ENCODE measurements at places on chromosomes 5 and 9.

- DNase-seq, result no peak
Observed at GRCh38 chr5:68192679-68193060, 22.9 kb upstream of the PIK3R1 start.

DNA sequence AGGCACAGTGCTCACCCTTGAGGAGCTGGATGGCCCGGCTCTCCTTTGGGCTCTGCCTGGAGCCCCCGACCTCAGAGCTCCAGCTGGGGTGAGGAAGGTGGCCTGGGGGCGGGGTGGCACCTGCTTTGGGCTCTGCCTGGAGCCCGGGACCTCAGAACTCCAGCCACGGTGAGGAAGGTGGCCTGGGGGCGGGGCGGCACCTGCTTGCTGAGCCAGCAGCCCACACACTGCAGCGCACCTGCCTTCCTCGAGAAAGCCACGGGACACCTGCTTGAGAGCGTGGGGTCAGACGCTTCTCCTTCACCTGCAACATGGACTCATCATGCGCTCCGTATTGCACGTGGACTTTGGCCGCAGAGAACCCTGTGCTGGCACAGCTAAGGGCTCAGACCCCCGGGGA, 51.8 kb downstream of the IRX2 start:
- no peak for DNase-seq

DNA sequence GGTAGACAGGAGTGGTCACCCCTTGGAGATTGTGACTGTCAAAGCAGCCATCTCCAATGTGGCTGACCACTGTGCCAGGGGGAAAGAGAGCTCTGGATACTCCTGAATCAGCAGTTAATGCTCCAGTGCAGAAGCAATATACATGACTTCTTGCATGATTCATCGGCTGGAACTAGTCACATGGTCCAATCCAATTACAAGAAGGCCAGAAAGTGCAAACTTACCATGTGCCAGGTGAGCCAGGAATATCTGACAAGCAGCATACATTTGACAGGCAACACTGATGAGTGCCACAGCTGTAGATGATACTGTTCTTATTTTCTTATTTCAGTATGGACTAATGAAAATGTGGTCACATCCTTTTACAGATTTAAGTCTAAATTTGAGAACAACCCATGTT, 440.0 kb upstream of the MPDZ start:
- DNase-seq, result peak; percentile 64

DNA sequence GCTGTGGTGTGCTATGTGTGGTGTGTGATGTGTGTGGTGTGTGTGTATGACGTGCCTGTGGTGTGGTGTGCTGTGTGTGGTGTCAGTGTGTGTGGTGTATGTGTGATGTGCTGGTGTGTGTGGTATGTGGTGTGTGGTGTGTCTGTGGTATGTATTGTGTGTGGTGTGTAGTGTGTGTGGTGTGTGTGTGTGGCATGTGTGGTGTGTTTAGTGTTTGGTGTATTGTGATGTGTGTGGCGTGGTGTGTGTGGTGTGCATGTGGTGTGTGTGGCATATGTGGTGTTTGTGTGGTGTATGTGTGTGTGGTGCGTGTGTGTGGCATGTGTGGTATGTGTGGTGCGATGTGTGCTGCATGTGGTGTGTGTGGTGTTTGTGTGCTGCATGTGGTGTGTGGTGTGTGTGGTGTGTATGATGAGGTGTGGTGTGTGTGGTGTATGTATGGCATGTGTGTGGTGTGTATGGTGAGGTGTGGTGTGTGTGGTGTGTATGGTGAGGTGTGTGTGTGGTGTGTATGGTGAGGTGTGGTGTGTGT, 18.3 kb upstream of the RNU6ATAC start:
- peak; percentile 19 for DNase-seq

DNA sequence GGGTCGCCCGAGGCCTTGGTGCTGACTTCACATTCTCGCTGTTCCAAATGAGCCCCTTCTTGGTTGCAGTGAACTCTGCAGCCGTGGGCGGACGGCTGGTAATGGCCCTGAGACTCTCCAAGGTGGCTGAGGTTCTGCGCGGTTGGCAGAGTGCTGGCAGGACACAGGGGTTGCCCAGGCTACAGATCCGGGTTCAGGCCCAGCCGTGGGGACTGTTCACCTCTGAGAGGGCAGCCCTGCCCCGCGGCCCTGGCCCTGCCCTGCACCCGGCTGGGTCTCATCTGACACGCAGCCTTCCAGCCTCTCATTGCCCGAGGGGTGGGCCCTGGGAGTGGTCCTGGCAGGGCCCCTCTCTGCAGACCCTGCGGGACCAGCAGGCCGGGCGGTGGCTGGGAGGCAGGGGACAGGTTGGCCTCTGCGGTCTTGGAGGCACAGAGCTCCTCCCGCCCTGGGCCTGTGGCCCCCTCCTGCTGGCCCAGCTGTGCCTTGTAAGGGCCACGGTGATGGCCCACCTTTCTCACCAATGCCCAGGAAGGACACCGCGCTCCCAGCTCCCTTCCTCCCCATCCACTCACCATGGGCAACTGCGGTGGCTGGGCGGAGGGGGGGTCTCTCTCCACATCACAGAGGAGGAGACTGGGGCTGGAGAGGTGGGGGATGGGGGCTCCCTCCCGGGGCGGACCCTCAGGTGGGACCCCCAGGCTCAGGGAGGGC, 51.6 kb downstream of the AHRR start:
- DNase-seq, result no peak

GRCh38 chr5:4766101-4766500, 374.0 kb upstream of the ADAMTS16 start:
- no peak for DNase-seq

- peak; percentile 24 for DNase-seq
Observed at GRCh38 chr5:23332650-23333251, 174.7 kb upstream of the PRDM9 start.

DNA sequence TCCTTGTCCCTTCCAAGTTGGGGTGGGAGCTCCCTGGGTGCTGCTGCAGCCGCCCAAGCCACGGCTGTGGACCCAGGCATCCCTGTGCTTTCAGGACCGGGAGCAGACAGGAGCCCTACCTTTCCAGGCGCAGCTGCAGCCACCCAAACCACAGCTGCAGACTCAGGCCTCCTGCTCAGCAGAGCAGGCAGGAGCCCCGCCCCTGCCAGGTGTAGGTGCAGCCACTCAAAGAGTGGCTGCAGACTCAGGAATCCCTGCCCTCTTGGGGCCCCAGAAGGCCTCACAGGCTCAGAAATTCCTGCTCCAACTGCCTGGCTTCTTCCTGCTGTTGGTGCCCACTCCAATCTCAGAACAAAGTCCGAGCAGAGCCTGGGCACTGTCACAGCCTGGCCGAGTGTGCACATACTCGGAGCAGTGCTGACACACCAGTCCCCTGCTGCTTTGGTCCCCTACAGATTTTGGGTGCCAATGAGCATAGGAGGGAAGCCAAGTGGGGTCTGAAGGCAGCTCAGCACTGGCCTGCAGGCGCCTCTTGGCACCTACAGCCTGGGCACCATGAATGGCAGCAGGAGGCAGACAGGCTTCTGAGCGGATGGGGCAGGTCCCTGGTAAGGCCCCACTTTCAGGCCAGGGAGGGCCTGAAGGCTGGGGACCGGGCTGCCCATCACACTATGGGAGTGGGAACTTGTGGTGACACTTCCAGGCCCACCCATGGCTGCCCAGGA, 6.0 kb upstream of the TESK1 start:
- DNase-seq, result peak; percentile 10

DNA sequence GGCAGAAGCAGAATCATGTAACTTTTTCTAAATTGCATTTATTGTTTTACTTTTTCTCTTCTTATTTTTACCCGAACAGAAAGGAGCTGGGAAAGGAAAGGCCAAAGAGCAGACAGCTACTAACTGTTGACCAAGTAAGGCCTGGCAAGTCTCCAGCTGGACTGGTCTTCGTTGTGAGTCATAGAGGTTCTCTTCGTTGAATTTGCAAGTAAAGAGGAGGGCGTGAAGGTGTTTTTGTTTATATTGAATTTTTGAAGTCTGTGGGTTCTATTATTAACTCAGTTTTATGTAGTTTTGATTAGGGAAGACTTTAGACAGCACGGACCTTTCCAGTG, 416.5 kb upstream of the CCNH start:
- DNase-seq, result peak; percentile 52

- no peak for DNase-seq
Observed at GRCh38 chr9:4837261-4838188, 44.8 kb downstream of the RCL1 start.

DNA sequence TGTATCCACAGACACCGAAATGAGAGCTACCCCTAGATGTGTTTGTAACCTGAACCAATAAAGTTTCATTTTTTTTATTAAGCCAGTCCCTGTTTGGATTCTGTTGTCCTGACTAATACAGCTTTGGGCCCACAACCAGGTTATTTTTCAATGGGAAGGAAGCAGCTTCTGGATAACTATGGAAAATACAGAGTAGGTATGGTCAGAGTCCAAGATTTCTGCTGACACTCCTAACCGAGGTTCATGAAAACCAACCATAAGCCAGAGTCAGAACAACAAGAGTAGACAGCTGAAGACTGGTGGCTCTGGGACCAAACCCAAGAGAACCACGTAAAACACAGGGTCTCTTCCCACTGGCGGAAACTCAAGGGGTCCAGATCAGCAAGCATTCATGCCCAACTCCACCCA, 10.8 kb downstream of the KLF9 start:
- DNase-seq, result no peak

DNA sequence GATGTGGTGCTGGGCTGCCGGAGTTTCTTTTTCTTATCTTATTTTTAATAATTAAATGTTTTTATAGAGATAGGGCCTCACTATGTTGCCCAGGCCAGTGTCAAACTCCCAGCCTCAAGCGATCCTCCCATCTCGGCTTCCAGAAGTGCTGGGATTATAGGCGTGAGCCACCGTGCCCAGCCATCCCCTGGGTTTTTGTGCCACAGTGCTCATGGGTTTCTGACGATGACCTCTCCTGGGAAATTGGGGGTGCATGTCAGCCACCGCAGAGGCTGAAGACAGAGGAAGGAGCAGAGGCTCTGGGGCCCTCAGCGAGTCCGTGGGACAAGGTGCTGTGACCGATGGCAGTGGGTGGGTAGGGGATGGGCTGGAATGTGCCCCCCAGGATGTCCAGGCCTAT, 14.4 kb downstream of the GPSM1 start:
- DNase-seq, result no peak

GRCh38 chr5:5304361-5305020, 118.0 kb upstream of the ICE1 start:
- peak; percentile 3 for DNase-seq

- no peak for DNase-seq
Observed at GRCh38 chr5:83590966-83591365, 119.4 kb downstream of the VCAN start.

DNA sequence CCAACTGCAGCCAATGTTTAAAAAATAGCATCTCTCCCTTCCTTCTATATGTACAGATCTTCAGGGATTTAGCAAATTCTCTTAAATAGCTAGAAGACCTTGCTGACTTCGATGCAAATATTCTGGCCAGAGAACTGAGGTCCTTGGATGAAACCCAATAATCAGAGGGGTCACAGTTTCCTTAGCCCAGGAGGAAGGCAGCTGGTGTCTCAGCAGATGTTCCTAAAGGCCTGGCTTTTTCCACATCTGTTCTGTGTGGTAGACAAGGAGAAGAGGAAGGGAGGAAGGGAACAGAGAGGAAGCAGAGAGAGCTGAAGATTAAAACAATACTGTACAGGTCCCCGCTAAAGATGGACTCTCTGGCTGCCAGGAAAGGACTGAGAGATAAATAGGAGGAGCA, 33.1 kb downstream of the BOD1 start:
- no peak for DNase-seq

- DNase-seq, result no peak
Observed at GRCh38 chr5:39713250-39713916, 288.6 kb upstream of the DAB2 start.

GRCh38 chr5:149834246-149834855, 104.2 kb downstream of the PPARGC1B start:
- peak; percentile 62 for DNase-seq

DNA sequence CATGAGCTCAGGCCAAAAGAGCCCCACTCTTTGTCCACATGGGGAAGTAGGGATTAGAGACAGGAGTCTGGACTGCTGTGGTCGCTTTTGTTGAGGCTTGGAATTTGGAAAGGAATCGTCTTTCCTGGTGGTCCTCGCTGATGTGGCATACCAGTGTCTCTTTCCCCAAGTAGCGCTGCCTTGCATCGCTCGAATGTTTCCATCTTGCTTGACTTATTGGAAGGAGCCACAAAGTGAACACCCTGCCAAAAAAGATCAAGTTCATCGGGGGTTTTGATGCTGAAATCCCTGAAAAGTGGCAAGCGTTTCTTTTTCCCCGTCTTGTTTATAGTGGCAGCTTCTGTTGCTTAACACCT, 161.3 kb downstream of the MACROH2A1 start:
- no peak for DNase-seq

DNA sequence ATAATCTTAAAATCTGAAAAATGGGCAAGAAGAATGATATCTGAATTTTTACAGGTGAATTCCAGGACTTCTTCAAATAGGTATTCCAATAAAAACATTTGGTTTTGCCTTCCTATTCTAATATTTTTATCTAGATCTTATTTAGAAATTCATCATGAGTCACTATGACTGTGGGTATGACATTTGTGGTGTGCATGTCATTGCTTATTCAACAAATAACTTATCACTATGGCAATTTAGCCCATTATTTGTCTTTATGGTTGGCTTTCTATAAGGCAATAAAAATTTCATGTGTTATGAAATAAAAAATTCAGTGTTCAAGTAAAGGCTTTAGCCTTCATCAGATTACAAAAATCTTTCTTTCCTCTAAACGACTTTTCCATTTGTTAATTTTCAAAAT, 1139.6 kb upstream of the NUDT12 start:
- DNase-seq, result peak; percentile 1

- DNase-seq, result no peak
Observed at GRCh38 chr9:85510830-85511504, 230.8 kb downstream of the AGTPBP1 start.

Measured in mammary epithelial cell (primary cell).